GM23248 (cell line): ENCODE measurements at places on chromosomes 6 and 20.

DNA sequence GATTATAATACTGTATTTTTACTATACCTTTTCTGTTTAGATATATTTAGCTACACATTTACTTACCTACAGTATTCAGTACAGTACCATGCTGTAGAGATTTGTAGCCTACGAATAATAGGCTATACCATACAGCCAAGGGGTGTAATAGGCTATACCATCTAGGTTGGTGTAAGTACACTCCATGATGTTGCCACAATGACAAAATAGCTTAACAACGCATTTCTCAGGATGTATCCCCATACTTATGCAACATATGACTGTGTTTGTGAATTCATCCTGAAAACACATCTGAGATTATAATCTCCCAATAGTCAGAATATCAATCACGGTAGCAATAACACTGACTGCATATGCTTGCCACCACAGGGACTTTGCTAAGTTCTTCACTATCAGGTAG, 20.7 kb downstream of the B4GALT5 start:
- no peak overlapping the region for H3K27ac ChIP-seq
- no peak overlapping the region for H3K4me3 ChIP-seq
- no peaks in the 10 kb centered on the region for H3K27me3 ChIP-seq
- no peak for DNase-seq
- H3K4me1 ChIP-seq = peaks cover 32% of the 10 kb centered on the region

GRCh38 chr6:33748841-33749240, 2.1 kb upstream of the IP6K3 start:
- no peaks in the 10 kb centered on the region for H3K27me3 ChIP-seq
- peaks cover 15% of the 10 kb centered on the region for H3K4me1 ChIP-seq
- H3K36me3 ChIP-seq = no peaks in the 10 kb centered on the region
- no peak overlapping the region for H3K27ac ChIP-seq
- H3K4me3 ChIP-seq = no peak overlapping the region
- no peak for DNase-seq

DNA sequence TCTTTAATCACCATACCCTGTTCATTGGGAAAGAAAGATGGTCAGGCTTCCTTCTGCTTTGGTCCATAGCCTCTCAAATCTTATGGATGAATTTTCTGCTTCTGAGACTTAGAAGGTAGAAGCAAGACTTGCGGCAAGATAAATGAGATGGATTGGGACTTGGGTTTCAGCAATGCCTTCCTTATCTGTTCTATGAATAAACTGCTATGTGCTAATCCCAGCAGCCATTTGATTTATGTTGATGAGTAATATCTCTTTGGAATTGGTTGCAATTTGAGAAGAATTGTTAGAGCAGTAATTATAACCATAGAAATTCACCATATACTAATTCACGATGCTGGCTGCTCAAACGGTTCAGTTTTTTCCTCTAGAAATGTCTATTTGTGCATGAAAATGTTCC, 48.3 kb downstream of the TXLNB start:
- DNase-seq = peak; percentile 10
- no peaks in the 10 kb centered on the region for H3K27me3 ChIP-seq
- H3K27ac ChIP-seq = no peak overlapping the region
- no peak overlapping the region for H3K4me3 ChIP-seq
- H3K4me1 ChIP-seq = peaks cover 12% of the 10 kb centered on the region

DNA sequence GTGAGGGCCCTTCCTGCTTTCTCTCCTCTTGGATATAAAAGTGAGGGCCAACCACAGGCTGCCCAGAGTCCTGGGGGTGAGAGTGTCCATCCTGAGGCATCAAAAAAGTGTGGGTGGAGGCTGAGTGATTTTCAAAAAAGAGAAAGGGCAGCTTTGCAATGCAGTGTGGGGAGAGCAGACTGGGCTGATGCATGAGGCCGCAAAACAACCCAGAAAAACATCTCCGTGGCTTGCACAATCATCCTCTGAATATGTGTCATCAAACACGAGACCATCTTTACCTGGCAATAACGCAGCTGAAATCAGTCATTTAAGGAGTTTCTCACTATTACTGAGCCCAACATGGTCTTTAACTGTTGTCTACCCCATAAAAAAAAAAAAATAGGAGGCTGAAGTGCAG, 191.2 kb upstream of the SOX4 start:
- H3K4me1 ChIP-seq = peaks cover 8% of the 10 kb centered on the region
- H3K36me3 ChIP-seq = no peaks in the 10 kb centered on the region
- DNase-seq = peak; percentile 83
- H3K4me3 ChIP-seq = no peak overlapping the region

DNA sequence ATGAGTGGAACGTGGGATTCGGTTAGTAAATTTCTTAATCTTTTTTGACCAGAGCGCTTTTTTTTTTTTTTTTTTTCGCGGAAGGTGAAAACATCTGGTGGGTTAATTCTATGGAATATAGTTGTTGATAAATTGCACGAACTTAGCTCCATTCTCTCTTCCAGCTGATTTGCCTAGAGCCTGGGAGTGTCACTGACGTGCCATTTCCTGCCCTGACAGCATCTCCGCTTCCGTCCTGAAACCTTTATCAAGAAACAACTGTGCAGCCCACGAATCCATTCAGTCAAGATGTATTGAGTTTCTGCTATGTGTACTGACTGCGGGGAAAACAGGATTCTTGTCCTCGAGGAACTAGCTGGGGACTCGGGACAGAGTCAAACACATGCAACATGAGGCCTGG, 59.5 kb upstream of the TGM3 start:
- DNase-seq = no peak
- no peak overlapping the region for H3K4me3 ChIP-seq
- H3K27ac ChIP-seq = peak overlapping the region; percentile 72
- no peaks in the 10 kb centered on the region for H3K36me3 ChIP-seq
- H3K4me1 ChIP-seq = peaks cover 23% of the 10 kb centered on the region
